Activated T-helper 1 cell treated with anti-CD3 and anti-CD28 coated beads, Interleukin-2, amount 50 U/mL, for 16 hours (primary cell): ENCODE measurements at places on chromosomes 2 and 18.

DNA sequence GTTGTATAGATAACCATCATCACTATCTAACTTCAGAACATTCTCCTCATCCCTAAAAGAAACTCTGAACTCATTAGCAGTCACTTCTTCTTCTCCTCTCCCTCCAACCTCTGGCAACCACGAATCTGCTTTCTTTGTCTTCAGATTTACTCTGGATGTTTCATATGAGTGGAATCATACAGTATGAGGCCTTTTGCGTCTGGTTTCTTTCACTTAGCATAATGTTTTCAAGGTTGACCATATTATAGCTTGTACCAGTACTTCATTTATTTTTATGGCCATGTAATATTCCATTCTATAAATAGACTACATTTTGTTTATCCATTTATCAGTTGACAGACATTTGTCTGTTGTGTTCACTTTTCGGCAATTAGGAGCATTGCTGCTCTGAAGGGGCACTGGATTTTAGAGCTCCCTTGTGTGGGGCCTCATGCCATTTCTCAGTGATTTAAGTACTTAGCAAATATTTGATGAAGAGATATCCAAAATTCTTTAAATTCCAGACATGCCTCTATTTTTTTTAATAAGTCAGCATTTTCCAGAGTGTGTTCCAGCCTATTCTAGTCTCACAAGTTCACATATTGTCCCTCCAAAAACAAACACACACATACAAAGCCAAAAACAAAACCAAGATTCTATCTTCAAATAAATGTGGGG is 22.5 kb upstream of the MAP3K20 start:
- DNase-seq = no peak

DNA sequence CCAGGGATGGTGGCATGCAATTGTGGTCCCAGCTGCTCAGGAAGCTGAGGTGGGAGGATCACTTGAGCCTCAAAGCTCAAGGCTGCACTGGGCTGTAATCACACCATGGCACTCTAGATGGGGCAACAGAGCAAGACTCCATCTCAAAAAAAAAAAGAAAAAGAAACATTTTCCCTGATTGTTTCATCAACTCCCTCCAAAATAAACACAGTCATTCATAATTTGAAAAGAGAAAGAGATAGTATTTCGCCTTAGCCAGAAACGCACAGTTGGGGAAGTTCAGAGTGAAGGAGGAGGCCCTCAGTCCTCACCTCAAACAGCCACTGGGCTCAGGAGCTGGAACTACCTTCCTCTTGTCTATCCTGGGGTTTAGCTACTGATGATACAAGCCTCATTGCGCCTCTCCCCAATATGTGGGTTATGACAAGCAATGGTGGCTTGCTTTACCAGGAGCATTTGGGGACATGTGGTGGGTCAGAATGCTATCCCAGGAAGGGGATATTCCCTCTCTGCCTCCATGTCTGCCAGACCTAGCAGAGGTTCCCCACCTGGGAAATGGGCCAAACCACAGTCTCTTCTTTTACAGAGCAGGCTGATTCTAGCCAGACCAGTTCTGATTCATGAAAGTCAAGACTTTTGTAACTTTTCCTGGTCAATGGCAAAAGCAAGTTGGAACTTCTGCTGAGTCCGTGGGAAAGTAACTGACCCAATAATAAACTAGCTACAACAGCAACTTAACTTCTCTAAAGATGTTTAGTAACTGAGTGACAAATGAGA is 22.2 kb upstream of the TMEM87B start:
- DNase-seq = no peak

DNA sequence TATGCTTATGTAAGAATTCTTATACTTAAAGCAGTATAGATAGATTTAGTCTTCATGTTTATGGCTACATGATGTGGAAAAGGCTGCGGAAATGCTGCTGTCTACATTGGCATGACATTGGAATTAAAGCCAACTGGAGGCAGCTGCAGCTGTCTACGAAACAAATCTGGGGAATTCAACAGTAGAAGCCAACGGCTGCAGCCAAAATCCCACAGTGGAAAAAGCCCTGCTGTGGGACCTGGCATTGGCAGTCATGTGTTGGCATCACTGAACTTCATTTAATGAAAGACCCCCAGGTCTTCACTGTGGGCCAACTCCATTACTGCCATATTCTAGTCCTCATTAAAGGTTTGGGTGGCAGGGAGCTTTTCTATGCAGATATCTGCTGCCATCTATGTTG is 223.6 kb downstream of the SLC8A1 start:
- no peak for DNase-seq

- no peak for DNase-seq
These were observed 308.2 kb downstream of the FBXO15 start for GRCh38 chr18:73839441-73839840.

GRCh38 chr2:186603286-186603685 is 13.4 kb downstream of the ITGAV start:
- no peak for DNase-seq

DNA sequence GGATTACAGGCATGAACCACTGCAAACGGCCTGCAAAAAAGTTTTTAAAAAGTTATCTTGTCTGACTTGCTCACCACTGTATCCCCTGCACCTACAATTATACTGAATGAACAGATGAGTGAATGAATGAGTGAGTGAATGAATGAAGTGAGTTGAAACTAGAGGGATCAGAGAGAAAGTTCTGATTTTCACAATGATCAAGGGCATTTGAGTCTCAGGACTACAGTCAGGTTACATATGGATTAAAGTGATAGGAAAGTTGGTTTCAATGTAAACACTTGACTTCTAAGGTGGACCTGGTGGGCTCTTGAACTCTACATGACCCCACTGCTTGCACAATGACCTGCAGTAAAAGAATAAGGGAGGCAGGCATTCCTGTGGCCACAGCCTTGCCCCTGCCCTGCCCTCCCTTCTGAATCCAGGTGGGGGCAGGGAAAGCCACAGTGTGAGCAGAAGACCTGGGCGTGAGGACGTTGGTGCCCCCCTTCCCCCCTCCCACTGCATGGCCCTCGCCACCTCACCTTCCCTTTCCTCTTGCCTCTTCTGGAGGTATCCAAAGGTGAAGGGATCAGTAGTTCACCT is 10.7 kb downstream of the C2orf80 start:
- no peak for DNase-seq
